Psoas muscle (tissue), 8 donors: ENCODE measurements at places on chromosomes 5 and 9. TPM values are rescaled to one million over a fixed set of nuclear protein-coding genes. Genes with fewer than 3 reads are reported as not detected.

DNA sequence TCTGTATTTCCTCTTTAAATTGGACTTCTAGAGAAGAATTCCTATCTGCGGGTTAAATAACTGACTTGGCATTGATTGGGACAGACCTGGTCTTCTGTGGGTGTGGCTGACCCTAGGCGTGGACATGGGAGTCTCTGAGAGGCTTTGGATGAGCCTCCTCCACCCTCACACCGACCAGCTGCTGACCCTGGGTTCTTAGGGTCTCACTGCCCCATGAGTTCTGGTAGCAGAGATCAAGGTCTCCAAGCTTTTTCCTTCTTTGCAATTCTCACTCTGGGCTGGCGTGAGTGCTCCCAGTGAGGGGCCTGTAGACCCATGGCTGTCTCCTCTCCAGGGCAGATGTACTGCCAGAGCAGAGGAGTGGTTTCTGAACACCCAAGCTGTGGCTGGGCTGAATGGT, 41.6 kb upstream of the PITX1 start:
- DNase-seq, result no peak

DNA sequence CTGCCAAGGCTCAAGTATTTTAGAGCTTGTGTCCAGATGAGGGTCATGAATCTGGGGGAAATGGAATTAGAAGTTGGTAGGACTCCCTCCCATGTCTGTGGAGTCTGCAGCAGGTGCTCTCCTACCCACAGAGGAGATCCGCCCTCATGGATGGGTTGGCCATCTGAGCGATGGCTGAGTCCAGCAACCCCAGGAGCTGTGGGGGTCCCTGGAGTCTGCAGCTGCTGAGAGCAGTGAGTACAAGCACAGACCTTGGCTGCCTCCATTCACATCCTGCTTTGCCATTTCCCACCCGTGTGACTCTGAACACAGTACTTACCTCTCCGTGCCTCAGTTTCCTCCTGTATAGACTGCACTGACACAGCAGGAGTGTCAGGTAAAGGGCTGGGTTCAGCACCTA, 25.8 kb upstream of the SYNPO start:
- no peak for DNase-seq

DNA sequence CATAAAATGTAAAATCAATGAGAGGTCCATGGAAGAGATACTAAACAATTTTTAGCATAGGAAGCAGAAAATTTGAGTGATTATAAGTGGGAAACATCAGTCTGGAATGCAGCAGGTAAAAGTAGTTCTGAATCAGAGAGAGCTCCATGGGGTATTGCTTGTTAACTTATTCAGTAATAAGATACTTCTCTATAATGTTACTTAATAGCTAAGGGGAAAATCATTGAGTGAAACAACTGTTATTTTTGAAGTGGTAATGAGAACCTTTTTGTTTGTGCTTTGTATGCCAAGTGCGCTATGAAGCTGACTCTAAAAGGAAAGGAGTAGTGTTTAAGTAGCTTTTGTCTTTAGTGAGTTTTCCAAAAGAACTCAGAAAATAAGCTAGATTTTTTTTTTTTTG, 95.2 kb downstream of the ERBIN start:
- no peak for DNase-seq

ACSL6 gene
- 1.1 TPM for total RNA-seq

NDUFAF2 gene
- 38.6 TPM for total RNA-seq

IFNA13 gene
- not detected for total RNA-seq
